Renal cortical epithelial cell (primary cell): ENCODE measurements at places on chromosomes 1 and 21. TPM values are rescaled to one million over a fixed set of nuclear protein-coding genes. Genes with fewer than 3 reads are reported as not detected.

Gene HTR1D
- under 0.01 TPM in 1 of 2 replicates, not detected in the other for total RNA-seq

Gene ZBTB21
- 4.5 and 9.0 TPM in 2 replicates for total RNA-seq

Gene NR1I3
- not detected in 2 replicates for total RNA-seq

- DNase-seq = no peak
Measured at GRCh38 chr1:94926126-94926914, 590 bp downstream of the CNN3 start.

DNA sequence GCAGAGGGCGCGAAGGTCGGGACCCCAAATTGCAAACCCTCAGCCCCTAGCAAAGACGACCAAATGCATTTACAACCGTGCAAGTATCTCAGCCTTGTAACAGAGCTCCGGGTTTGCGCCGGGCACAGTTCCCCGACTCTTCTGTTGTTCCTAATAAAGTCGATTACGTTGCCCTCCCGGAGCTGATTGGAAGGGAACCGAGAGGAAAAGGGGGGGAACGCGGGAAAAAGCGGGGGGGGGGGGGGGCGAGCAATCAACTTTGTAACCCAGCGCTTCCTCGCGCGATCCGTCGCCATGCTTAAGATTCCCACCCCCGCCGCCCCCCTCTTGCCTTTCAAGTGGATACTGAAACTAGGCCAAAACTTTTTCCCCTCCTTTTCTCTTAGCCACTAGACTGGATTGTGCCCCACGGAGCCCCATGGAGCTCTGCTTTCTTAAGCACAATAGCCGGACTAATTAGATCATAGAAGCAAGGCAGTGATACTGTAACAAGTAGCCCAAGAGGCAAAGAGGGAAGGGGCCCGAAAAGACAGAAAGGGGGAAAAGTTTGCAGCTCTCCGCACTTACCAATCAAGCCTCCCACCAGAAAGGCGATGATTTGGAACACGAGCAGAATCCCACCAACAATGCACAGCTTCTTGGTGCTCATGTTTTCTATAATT is 565 bp downstream of the WLS start:
- DNase-seq = peak; percentile 40

GRCh38 chr1:225897595-225898514 is 8.9 kb upstream of the LEFTY1 start:
- DNase-seq = no peak

GRCh38 chr21:17118638-17119384 is 394.0 kb upstream of the CXADR start:
- DNase-seq = no peak

DNA sequence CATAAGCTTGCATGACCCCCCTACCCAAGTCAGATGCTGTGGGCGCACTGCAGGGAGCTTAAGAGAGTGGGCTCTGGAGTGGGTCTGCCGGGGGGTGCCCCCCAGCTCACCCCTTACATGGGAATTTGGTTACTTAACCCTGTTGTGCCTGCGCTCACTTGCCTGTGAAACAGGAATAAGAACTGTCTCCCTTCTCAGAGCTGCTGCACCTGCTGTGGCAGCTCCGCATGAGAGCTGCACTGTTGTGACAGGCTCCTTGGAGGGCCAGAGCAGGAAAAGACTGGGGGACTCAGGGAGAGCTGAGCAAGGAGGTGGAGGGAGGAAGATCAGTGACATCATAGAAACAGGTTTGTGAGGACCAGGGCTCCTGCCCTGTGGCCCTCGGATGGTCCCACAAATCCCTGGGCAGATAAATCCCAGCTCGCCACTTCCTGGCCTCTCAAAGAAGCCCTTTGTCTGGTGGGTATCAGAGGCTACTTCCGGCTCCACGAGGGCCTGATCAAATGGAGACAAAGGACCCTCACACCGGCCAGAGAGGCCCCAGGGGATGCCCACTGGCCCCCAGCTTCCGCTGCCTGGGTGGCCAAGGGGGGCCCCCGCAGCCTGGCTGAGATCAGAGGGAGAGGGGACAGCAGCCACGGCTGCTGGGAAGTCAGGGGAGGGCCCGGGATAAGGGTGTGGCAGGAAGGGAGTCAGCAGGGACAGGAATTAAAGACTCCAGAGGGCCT is 28.9 kb upstream of the LAPTM5 start:
- no peak for DNase-seq

DNA sequence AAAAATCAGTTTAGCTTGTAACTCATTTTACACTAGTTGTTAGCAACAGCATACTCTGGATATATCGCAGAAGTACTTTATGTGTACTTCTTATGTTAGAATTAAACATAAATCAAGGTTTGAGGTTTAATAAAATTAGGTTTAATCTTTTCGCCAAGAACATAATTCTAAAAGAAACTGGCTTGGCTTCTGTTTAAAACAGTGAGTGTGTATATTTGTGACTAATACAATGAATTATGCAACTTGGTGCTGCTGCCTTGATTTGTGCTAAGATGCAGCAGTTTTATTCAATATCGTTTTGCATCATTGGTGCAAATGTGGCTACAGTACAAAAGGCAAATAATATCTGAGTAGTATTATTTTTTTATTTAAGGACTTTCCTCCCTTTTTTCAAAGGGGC is 44.8 kb downstream of the USP25 start:
- DNase-seq = peak; percentile 39
